ENCODE measurements at places on chromosomes 11 and 22. TPM values are rescaled to one million over a fixed set of nuclear protein-coding genes. Genes with fewer than 3 reads are reported as not detected.

DNA sequence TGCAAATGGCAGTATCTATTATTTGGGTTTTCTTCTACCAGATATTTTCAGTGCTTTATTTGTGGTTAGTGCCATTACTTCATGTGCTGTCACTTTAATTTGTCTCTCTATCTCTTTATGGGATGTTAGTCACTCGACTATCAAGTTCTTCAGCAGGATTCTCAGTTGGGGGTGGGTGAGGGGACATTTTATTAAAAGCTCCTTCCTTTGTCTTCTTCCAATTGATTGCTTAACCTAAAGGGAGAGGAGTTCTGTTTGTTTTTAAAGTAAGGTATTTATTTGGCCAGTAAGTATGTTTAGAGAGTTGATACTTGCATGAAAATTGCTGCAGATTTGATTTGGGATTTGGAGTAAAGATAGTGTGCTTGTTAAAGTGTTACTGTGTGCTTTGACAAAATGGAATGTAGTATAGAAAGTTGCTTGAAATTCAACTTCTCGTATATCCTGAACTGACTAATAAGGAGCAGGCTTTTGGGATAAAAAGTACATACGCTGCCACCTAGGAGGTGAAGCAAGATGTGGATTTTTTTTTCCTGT, 10.3 kb downstream of the YAP1 start:
- no peak for DNase-seq

DNA sequence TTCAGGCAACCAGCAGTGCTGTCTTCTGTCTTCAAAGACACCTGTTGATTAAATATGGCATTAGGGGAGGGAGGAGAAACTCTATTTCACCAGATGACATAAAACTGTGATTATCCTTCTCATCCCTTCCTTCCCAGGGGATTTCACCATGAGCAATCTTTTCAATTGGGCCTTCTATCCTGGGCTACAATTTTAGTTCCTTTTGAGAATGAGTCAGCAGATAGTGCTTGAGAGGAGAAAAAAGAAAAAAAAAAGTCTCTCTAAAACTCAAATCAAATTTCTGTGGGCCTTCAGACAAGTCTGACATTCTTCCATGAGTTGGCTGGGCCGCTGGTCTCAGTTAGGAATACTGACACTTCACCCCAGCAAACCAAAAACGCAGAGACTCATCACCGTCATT, 7.2 kb downstream of the FLI1 start:
- DNase-seq = no peak

DNA sequence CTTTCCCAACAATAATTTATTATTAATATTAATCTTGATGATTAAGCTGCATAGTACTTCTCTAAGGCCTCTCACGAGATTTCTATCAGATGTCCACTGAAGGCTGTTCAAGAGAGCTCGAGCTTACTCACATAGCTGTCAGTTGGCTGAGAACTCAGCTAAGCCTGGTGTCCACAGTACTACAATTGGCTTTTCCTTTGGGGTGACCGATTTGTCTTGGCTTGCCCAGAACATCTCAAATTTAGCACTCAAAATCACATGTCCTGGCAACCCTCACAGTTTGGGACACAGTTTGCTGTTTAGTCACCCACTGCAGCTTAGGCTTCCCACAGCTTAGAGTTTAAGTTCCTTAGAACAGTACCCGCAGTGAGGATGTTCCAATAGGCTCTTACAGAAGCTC, 96.5 kb downstream of the LUZP2 start:
- DNase-seq = no peak

The TOMM22 gene
- 103 TPM for polyA plus RNA-seq

The MS4A6A gene
- polyA plus RNA-seq = 17.0 TPM
